CD4-positive, alpha-beta T cell treated with Interleukin-2 at 100 ng/mL for 4 hours (primary cell): ENCODE measurements at places on chromosomes 4 and X.
A peak's percentile ranks its signal among the peaks of the same experiment; 100 is the strongest.

GRCh38 chr4:6200922-6201362 lies 593 bp upstream of the JAKMIP1 start:
- DNase-seq, result peak; percentile 33

DNA sequence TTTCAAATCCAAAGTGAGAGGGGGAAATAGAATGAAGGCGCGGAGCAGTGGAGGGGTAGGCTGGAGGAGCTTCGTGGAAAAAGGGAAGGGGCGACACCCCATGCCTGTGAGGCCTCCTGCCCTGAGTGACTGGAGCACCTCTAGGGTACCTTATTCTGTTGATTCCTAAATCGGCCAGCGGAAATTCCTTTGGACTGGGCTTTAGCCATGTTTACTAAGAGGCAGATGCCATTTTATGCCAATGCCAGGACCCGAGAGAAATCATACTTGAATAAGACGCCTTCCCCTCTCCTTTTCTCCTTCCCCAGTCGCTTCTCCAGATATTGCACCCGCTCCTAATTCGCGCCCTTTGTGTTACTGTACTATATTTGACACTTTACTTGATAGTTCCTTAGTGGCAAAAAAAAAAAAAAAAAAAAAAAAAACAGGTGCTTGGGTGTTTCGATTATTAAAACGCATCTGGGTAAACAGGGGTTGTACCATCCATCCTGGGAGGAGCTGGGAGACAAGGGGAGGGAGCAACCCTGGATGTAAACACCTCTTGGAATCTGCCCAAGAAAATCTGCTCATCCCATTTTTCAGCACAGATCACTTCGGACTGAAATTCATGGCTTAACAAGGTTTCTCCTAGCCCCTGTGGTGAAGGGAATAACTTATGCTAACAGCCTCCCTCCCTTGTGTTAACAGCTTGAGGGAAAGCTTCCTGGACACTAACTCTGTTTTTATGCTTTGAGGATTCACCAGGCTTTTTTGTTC lies 1.5 kb downstream of the BMP3 start:
- DNase-seq, result no peak

DNA sequence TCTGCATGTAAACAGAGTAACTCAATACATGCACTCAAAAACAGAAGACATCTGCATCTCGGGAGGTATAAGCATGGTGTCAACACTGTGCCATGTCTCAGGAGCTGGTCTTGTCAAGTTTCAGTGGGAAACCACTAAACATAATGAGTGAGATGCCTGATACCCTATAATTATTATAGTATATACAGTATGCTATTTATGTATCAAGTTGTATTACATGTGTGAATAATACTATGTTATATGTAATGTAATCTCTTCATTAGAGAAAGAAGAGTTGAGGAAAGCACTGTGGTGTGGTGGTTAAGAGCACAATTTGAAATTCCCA lies 2.5 kb downstream of the PPBP start:
- no peak for DNase-seq

GRCh38 chr4:108135549-108136209 lies 33.1 kb downstream of the LEF1 start:
- no peak for DNase-seq

GRCh38 chr4:15963576-15963975 lies 601 bp upstream of the FGFBP2 start:
- peak; percentile 33 for DNase-seq

- no peak for DNase-seq
Observed at GRCh38 chr4:37674439-37674838, 11.7 kb downstream of the RELL1 start.
